Sciatic nerve (tissue), 2 donors: ENCODE measurements at places on chromosomes 5 and 9. TPM values are rescaled to one million over a fixed set of nuclear protein-coding genes. Genes with fewer than 3 reads are reported as not detected.
A peak's percentile ranks its signal among the peaks of the same experiment; 100 is the strongest.

DNA sequence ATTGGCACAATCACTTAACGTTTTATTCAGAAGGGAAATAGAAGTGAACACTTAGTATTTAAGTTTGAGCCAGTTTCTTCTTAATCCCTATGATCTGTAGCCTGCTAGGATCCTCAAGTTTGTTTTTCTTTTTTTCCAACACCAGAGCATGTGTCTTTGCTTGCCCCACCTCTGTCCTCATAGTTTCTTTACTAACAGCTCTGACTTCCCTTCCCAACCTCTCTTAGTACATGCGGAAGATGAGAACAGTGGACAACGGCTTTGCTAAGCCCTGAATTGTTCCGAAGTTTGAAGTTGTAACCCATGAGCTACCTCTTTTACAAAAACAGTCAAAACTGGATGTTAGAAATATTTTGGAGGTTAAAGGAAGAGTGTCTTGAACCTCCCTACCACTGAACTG lies 61.7 kb upstream of the TAF11L2 start:
- DNase-seq, result no peak

GRCh38 chr5:142618130-142618523 lies 67.8 kb downstream of the FGF1 start:
- DNase-seq, result no peak

- DNase-seq, result no peak
Observed at GRCh38 chr9:127491516-127491915, 40.2 kb downstream of the LRSAM1 start.

DNA sequence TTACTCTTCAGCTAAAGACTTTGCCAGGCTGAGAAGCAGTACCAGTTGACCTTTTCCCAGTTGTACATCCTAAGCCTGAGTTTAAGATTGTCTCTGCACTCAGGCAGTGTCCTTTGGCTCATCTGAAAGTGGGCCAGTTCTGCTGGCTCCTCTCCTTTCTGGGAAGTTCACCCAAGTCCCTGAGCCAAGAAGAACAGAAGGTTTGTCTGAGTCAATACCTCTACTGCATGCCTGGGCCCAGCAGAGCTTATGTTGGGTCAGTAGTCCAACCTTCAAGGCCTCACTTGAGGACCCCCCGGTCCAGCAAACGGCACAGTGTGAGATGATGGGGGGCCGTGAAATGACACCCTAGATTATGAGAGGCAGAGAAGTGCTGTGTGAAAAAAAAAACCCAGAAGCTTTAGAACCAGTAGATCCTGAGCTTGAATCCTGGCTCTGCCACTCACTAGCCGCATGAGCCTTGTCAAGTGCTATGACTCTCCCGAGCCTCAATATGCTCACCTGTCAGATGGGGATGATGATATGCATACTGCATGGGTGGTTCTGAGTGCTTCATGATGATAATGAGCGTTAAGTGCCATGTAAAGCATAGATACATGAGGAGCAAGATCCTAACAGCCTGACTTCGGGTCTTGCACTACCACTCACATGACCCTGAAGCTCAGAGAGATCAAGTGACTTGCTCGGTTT lies 156.0 kb downstream of the MACROH2A1 start:
- DNase-seq, result peak; percentile 64

DNA sequence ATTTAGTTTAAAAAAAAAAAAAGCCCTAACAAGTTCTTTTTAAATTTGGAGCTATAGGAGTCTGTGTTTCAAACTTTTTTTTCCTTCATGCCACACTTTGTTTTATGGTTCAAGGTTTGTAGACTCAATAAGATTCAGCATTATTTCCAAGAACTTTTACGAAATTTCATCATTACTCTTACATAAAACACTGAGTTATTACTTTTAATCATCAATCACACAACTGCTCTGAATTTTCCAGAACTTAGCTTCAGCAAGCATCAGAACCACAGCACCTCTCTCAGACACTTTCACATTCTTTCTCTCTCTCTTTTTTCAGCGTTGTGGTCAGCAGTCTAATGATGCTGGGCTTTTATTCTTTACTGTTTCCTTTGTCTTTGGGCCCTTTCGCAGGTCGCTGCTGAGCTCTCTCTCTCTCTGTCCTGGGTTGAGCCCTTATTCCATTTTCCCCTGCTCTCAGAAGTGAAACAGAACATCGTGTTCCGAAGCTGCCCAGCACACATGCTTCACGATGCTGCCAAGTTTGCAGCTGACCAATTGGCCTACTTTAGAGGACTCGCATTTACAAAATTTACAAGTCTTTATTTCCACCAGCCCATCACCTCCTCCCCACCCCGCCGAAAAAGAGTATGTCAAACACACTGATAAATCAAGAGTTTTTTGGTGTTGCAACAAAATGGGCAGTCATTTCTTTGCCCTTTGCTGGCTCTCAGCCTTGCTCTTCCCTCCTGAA lies 44.6 kb upstream of the PIK3R1 start:
- peak; percentile 69 for DNase-seq

DNA sequence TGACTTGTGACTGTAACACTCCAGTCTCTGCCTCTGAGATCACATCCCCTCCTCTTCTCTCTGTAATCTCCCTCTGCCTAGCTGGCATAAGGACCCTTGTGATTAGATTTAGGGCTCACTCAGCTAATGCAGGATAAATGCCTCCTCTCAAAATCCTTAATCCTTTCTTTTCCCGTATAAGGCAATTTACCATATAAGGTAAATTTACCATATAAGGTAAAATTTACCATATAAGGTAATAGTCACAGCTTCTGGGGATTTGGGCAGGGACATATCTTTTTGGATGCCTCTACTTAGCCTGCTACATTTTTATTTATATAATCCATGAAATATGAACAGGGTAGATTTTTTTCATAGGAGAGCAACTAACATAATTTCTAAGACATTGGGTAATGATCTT lies 318.0 kb upstream of the PUM3 start:
- DNase-seq, result no peak

GRCh38 chr9:137319011-137319738 lies 17.1 kb upstream of the NRARP start:
- DNase-seq, result peak; percentile 68

GRCh38 chr9:15150939-15151338 lies 156.1 kb downstream of the TTC39B start:
- DNase-seq, result no peak

GRCh38 chr9:20152151-20152725 lies 363.4 kb upstream of the SLC24A2 start:
- no peak for DNase-seq

DNA sequence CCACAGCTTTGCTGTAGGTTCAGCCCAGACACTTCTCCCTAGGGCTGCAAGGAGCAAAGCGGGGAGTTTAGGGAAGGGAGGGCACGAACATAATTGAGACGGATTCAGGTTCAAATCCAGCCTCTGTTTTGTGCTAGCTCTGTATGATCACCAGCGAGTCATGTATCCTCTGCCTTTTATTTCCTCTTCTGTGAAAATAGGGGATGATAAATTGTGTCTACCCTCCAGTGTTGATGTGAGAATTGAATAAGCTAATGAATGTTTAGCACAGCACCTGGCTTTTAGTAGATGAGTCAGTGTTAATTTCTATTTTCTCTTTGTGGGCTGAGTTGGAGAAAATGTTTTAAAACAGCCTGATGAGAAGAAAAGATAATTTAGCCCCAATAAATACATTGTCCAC lies 6.2 kb downstream of the MLANA start:
- no peak for DNase-seq

- no peak for DNase-seq
Observed at GRCh38 chr5:173245319-173246134, 10.5 kb upstream of the NKX2-5 start.

- DNase-seq, result no peak
Observed at GRCh38 chr5:161311146-161311708, 235.3 kb downstream of the GABRB2 start.

Gene DCANP1
- not detected for total RNA-seq

Gene DDX4
- not detected for total RNA-seq

Gene ARHGAP26
- 71.6 TPM for total RNA-seq

Gene CER1
- not detected for total RNA-seq

Gene ARAP3
- 22.4 TPM for total RNA-seq

Gene TPD52L3
- total RNA-seq, result not detected
